ENCODE measurements at places on chromosomes 16 and 17.
A peak's percentile ranks its signal among the peaks of the same experiment; 100 is the strongest.

GRCh38 chr17:33209671-33210070 lies 83.4 kb downstream of the ASIC2 start:
- DNase-seq: no peak

DNA sequence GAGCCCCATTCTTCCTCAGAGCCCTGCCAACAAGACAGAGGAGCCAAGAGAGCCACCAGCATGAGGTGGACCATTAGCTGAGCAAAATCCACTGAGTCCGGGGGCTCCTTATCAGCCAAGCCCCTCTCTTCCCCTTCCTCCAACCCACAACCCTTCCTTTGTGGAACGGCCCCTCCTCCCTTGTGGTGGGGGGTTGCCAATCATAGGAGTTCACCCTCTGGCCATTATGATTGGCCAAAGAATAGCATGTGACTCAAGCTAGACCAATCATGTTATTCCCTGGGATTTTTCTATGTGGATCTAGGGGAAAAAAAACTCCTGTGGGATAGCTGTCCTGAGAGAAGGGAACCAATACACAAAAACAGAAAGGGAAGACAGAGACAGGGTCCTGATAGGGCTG lies 120.5 kb downstream of the C16orf95 start:
- no peak for DNase-seq

GRCh38 chr16:60203525-60204124 lies 1469.5 kb upstream of the GOT2 start:
- DNase-seq: no peak

DNA sequence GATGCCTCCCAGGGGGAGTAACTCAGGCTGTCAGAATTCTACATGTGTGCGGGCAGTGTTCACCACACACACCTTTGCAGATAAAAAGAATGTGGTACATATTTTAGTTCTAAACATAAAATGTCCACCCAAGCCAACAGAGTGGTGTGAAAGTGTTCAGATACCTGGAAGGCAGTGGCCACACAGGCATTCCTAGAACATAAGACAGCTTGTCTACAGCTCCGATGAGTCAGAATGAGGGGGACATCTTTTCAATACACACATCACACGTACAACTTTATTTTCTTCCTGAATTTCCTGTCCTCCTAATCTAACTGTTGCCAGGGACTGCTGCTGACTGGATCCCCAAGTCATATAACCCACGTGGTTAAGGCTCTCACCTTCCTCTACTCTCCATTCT lies 142.3 kb downstream of the ZFHX3 start:
- DNase-seq: no peak

GRCh38 chr16:74070237-74070636 lies 226.4 kb upstream of the PSMD7 start:
- no peak for DNase-seq

DNA sequence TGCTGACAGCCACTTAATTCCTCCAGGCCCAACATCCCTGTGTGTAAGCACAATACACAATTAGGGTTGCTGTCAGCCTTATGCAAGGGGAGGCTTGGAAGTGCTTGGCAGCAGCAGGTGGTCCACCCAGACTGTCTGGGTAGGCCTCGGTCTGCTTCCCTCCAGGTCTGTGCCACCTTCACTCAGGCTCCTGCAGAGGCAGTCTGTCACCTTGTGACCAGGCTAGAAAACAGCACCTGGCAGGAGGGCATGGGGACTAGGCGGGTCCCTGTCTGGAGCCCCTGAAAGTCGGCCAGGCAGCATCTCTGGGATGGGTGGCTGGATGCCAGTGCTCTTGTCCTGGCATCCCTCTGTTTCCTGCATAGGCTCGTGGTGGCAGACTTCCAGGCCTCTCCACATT lies 578.1 kb downstream of the KCNJ18 start:
- DNase-seq: no peak

GRCh38 chr16:50739031-50739430 lies 2.9 kb upstream of the CYLD start:
- no peak for DNase-seq

DNA sequence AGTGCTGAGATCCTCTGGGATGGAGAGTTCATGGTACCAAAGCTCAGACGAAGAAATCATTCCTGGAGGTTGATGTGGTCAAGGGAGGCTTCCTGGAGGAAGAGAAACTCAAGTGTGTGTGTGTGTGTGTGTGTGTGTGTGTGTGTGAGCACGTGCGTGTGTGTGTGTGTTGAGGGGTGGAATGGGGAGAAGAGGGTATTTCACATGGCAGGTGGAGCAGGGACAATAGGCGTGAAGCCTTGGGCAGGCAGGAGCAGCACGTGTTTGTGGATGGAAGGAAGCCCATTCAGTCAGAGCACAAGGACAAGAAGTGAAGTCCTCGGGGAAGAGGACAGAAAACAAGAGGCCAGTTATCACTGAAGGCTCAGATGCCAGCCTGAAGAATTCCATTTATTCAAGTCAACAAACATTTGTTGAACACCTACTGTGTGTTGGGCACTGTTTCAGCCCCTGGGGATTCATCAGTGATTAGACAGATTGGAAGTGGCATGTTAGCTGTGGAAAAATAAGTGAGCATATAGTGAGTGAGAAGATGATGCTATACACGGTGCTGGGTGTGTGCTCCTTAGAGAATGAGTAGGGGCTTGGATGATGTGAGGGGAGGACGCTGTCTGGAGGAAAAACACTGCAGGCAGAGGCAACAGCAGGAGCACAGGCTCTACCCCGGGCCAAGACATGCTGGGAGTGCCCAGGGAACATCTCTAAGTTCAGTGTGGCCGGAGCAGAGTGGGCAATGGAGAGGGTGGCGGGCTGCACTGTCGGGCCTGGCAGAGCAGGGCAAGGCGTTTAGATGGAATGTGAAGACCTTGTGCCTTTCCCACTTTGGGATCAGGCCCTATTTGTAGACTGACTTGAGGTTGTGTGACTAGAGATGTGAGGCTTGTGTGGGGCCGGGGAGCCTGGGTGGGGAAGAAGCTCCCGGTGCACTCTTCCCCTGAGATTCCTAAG lies 267.1 kb downstream of the CBLN1 start:
- no peak for DNase-seq

GRCh38 chr16:87350681-87351319 lies 32.8 kb downstream of the FBXO31 start:
- DNase-seq: peak; percentile 70

DNA sequence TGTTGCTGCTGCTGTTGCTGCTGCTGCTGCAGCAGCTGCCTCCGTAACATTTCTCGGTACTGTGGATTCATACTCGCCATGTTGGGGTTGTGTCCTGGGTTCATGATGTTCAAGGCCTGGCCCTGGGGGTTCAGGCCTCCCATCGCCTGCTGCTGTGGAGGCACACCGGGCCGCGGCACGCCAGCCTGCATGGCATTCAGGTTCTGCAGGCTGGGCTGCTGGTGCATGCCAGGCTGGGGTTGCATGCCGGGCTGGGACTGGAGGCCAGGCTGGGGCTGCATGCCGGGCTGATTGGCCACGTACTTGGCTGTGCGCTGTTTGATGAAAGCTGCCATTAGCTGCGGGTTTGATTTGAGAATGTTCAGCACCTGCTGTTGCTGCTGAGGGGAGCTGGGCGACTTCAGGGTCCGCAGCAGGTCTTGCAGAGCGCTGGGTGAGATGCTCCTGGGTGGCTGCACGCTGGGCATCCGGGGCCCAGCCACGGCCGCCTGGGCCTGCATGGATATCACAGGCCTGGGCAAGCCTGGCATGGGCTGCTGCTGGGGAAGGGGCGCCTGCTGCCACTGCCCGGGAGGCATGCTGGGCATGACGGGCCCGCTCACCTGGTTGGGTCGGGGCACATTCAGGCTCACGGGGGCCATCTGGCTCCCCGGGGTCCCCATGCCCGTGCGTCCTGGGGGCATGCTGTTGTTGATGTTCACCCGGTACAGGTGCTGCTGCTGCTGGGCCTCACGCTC lies 11.3 kb upstream of the TRAP1 start:
- no peak for DNase-seq

DNA sequence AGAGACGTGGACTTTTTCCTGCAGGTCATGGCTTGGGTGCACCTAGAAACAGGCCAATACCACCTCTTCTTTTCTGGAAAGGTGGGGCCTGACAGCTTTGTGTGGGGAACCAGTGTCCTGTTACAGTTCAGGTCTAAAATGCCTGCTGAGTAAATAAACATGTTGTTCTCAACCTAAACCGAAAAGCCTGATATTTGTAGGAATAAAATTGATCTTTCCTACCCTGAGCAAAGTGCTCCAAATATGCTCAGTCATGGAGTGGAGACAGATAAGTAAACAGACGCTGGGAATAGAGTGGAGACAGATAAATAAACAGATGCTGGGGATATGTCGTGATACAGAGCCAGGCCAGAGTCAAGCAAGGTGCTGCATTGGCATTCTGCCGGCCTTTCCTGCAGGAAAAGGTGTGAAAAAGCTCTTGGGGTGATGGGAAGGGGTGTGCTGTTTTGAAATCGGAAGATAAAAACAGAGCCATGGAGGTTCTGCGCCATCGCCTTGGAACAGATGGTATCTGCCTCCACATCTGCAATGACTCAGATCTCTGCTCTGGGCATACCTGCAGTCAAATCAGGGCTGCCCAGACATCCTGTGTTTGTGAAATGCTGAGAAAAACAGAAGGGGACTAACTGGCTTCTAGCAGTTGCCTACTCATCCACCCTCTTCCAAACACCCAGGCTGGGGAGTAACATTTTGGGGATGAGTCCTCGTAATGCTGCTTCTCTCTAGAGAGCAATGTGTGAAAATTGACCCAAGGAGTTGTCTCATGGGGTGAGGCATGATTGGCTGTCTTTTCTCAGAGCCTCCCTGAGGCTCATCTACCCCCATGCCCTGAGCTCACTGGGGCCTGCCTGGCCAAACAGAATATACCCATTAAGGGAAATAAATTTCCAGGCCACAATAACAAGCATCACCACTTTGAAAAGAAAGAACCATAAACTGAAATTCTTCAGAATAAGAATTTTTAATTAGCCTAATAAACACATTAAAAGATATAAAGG lies 16.8 kb upstream of the TRPV2 start:
- DNase-seq: peak; percentile 38

- no peak for DNase-seq
These were observed 83.4 kb upstream of the CLEC3A start for GRCh38 chr16:77938913-77939312.

- no peak for DNase-seq
These were observed 34.5 kb downstream of the ZDHHC7 start for GRCh38 chr16:84976644-84977400.

DNA sequence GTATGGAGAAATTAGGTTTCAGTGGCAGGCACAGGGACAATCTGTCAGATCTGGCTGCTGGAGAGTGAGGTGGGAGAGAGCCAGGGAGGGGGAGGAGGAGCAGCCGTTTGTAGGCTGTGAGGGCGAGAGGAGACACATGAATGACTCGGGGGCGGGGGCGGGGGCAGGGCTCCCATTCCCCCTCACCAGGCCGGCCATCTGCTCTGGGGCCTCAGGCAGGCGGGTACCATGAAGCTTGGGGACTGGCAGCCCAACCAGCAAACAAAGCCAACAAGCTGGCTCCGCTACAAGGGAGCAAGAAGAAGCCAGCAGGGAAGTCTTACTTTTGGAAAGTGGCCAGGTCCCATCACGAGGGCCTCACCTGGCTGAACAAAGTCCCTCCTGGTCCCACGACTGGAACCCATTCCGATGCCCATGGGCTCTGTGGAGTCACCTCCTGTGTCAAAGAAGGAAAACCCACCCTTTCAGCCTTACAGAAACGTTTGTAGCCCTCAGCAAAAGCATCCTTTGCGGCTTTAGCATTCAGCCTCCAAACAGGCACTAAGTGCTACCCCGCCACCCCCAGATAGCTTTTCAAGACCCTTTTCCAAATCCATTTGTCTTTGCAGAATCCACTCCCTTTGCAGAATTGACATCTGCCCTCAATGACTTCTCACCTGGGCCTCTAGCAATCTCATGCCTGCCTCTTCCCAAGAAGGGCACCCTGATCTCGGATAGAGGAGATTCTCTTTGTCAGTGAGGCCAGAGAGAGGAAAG lies 9.2 kb upstream of the SSTR2 start:
- no peak for DNase-seq

- no peak for DNase-seq
These were observed 7.4 kb downstream of the USP22 start for GRCh38 chr17:21035406-21035805.

DNA sequence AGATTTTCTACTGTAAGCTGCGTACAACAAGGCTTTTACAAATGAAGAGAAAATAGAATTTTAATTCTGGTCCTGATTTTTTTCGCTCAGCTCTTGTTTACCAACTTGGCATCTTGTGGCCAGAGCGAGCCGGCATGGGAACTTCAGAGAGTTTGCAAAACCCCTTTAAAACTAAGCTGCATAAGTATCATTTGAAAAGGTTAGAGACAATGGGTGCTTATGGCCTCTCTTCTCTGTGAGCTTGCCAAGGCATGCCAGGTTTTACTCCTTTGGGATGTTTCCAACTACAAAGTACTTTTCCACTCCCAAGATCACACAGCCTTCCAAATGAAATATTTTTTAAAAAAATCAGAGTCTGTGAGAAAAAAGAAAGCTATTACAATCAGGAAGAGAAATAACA lies 62.4 kb upstream of the FA2H start:
- DNase-seq: no peak

DNA sequence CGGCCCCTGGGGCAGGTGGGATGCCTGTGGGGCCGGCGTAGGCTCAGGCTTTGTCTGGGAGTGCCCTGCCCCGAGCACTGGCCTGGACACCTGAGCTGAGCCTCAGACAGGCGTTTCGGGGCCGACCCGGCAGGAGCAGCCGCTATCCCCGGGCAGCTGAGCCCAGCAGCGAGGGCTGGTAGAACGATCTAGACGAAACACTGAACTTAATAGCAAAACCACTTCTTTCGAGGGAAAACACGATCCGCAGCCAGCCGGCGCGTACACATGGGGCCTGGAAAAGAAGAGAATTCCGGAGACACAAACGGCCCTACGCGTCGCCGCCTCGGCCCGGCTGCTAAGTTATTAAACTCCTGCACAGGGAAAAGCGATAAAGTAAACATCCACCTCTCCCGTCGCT lies 22.0 kb upstream of the SSTR5 start:
- DNase-seq: no peak

DNA sequence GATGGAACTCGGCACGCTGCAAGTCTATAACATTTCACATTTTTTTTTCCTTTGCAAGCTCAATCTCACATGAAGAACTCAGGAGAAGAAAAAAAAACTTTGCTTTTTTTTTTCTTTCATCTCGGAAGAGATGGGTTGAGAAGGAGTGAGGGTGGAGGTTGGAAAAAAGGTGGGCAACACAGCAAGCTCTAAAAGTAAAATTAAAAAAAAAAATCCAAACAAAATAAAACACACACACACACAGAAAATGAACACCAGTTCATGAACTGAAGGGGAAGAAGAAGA lies 2.5 kb downstream of the MAF start:
- DNase-seq: no peak
